Pons (tissue), 1 donor: ENCODE measurements at places on chromosomes 2 and 18.

DNA sequence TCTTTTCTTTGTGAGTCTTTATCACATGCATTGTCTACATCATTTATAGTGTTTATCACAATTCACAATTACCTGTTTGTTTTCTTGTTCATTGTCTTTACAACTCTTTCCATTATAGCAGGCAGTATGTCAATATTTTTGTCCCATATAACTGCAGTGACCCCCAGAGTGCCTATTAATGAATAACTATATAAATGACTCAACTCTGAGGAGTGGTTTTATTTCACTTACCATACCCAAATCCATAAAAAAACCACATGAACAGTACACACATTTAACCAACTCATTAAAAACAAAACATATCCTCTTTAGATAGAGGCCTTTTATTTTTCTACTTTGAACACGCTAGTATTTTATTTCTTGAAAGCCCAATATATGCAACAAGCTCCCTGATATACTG is 1419.1 kb upstream of the NXPH2 start:
- DNase-seq, result no peak

- DNase-seq, result peak; percentile 59
These were observed 46.3 kb upstream of the CCDC150 start for GRCh38 chr2:196592911-196593881.

GRCh38 chr2:20592106-20593071 is 58.5 kb downstream of the HS1BP3 start:
- no peak for DNase-seq

DNA sequence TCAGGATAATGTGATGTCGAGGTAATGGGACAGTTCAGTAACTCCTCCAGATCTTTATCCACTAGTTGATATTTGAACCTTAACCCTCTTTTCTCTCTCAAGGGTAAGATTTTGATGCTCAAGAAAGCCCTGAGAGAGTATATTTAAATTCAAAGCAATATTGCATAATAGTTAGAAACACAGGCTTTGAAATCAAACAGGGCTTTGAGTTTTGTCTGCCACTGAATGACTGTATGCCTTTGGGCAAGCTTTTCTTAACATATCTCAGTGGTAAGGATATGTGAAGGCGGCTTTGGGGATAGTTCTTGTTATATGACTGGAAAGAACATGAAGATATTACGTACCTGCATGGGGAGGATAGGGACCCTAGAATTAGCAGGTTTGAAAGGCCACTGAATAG is 11.1 kb downstream of the ITPRID2 start:
- DNase-seq, result no peak

- DNase-seq, result no peak
These were observed 329.8 kb upstream of the TFPI start for GRCh38 chr2:187884003-187884402.

DNA sequence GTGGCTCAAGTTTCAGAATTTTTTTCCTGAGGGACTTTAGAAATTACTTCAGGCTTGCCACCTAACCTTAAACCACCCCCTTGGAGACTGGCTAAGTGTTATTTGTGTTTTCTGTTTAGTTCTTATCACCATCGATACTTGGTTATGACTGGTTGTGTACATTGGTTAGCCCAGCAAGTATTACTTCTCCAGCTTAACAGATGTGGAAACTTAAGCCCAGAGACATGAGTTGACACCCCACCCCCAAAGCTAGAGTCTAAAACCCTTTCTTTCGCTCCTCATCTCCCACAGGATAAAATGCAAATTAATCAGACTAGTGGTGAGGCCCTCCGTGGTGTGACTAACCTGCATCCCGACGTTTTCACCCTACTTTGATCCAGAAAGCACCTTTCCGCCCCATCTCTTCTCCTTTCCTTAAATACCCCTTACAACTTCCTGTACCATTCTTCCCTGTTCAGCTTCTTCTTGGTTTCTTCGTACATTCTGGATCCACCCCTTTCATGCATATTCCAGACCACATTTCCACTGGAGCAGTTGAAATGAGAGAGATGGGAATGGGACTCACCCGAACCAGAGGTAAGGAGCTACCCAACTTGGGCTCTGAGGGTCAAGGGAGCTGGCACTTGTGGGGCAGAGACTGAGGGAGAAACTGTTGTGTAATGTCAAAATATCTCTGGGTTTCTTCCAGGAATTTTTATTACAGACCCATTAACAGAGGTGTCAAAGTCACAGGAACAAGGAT is 819 bp upstream of the MAP3K2 start:
- no peak for DNase-seq

DNA sequence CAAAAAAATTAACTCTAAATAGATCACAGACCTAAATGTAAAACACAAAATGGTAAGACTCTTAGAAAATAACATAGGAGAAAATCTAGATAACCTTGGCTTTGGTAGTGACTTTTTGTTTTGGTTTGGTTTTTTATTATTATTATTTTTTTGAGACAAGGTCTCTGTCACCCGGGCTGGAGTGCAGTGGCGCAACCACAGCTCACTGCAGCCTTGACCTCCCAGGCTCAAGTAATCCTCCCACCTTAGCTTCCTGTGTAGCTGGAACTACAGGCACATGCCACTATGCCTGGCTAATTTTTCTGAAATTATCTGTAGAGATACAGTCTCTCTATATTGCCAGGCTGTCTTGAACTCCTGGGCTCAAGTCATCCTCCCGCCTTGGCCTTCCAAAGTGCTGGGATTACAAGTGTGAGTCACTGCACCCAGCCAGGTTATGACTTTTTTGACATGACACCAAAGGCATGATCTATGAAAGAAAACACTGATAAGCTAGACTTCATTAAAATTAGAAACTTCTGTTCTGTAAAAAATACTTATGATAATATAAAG is 88.0 kb downstream of the HNRNPLL start:
- no peak for DNase-seq

DNA sequence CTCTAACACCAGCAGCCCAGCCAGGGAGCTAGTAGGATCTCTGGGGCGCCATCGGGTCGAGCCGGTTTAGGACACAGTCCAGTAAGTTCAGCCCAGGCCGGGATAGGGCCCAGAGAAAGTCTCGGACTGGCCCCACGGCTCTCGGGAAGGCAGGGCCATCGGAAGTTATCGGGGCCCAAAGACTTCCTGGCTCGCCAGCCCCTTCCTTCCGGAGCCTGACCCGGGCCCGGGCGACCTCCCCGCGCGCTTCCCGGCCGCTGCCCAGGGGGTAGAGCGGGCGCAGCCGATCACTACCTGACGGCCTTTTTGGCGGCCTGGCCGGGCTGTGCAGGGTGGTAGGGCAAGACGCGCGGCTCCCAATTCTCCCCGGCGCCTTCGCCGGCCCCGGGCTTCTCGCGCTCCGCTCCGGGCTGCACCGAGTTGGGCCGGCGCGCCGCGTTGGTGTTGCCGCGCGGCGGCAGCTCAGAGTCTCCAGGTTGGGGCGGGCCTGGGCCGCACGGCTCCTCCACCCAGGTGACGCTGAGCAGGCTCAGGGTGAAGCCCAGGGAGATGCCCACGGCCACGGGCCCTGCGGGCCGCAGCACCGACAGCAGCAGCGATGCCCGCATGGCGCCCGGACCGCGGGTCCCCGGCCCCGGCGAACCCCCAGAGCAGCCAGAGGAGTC is 546 bp downstream of the CHPF start:
- no peak for DNase-seq

GRCh38 chr2:233413559-233414272 is 59.4 kb downstream of the DGKD start:
- DNase-seq, result peak; percentile 36

DNA sequence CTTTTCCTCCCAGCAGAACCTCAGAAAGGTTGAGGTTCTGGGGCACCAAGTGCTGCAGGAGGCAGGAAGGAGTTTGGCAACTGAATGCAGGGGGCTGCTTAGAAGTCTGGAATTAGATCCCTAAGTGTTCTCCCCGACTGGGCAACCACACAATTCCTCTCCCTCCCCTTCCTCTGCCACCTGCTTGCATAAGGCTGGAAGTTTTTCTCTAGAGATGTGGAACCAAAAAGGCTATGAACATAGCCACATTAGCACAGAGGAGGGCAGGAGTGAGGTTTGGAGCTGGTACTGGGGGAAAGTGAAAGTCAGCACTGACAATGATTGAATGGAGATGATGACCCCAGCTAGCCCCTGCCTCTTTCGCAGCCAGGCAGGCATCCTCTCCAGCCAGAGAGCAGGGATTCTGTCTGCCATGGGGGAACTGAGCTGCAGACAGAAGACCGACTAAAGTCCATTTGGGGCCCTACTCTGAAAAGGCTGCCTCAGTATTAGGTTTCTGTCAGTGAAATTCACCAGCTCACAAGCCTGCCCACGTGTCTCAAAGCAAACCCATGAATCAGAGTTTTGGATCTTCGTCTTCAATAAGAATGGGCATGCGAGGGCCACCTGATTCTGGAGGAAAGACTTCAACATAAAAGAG is 87.9 kb upstream of the ITGA6 start:
- DNase-seq, result no peak
